ENCODE measurements at places on chromosomes 16 and 17.

GRCh38 chr16:30340621-30341020 is 14.5 kb downstream of the CD2BP2 start:
- no peak for DNase-seq

GRCh38 chr17:19748807-19749193 is 702 bp upstream of the ALDH3A1 start:
- no peak for DNase-seq

GRCh38 chr16:75555213-75555706 is 792 bp downstream of the TMEM231 start:
- DNase-seq, result no peak

- no peak for DNase-seq
These were observed 1.0 kb downstream of the TOP2A start for GRCh38 chr17:40416671-40417070.

- DNase-seq, result no peak
These were observed 86.7 kb downstream of the USP31 start for GRCh38 chr16:23062524-23062923.

GRCh38 chr17:57662644-57663308 is 82.3 kb downstream of the CCDC182 start:
- peak; percentile 3 for DNase-seq

DNA sequence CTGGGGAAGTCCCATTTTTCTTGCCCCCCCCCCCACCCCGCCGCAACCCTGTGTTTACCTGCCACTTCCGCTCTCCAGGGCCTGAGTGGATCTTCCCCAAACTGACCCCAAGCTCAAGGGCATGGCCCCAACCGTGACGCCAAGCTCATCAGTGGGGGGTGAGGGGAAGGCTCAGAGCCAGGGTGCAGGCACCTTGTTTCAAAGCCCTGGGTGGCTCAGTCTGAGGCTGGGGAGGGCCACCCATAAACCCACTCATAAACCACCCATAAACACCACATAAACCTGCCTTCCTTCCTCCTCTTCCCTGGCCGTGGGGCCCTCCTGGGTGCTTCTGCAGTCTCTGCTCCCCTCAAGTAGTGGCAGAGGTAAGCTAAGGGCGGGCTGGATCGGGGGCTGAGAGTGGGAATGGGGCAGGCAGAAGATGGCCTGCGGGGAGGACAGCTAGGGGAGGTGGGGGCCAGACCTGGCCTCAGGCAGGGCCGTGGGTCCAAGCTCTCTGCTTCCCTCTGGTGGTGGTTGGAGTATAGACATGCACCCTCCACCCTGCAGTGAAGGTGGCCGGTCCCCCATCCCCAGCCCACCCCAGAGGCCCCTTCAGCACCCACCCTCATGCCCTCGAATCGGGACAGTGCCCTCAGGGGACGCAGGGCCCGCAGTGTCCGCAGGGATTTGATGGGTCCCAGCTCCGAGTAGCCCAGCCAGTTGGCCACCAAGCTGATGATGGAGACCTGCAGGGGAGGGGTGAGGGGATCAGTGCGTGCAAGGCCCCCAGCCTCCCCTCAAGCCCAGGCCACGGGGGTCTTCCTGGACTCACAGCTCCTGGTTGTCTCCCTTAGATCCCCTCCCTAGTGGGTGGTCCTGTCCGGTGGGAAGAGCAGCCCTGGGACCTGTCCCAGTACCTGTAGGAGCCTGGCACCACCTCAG is 14.6 kb upstream of the CD79B start:
- DNase-seq, result peak; percentile 35

DNA sequence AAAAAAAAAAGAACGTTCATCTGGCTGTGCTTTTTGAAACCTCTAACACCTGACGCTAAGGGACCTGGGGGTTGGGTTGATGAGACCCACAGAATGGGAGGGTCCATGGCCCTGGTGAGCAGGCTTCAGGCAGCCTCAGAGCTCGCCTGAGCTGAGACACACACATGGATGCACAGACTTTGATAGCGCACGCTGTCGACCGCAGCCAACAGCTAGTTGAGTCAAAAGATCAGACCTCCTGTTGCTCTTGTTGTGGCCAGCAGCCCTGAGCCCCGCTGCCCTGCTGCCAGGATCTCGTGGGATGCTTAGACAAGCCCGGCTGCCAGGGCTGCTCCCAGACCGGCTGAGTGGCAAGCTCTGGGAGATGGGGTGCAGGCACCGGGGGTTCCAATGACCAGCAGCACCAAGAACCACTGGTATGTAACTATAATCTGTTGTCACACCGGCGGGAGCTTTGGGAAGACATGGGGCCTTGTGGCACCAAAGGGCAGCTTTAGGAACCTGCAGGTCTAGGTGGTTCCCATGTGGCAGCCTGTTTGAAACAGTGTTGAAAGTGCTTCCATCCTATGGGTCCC is 20.0 kb upstream of the MEAK7 start:
- no peak for DNase-seq

GRCh38 chr17:43200127-43200526 is 11.5 kb upstream of the TMEM106A start:
- DNase-seq, result no peak

GRCh38 chr17:67863624-67864247 is 38.4 kb downstream of the BPTF start:
- DNase-seq, result no peak

GRCh38 chr16:54422569-54422978 is 136.0 kb upstream of the IRX3 start:
- no peak for DNase-seq

- DNase-seq, result no peak
These were observed 2.4 kb downstream of the MAPK7 start for GRCh38 chr17:19380481-19381301.

DNA sequence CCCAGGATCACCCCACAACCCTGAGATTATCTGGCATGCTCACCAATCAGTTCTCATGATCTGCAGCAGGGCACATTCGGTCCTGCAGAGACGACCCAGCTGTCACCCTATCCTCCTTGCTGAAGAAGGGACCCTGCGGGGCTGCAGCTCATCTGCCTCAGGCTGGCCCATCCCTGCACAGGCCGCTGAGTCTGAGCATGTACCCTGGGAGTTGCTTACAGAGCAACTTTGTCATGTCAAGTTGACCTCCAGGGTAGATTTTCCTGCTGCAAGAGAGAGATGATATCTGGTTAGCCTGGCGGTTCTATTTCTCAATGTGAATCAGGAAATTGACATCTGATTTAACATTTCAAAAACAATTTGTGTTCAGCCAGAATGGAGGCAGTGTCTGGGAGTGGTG is 36.0 kb upstream of the ADCY9 start:
- DNase-seq, result no peak

DNA sequence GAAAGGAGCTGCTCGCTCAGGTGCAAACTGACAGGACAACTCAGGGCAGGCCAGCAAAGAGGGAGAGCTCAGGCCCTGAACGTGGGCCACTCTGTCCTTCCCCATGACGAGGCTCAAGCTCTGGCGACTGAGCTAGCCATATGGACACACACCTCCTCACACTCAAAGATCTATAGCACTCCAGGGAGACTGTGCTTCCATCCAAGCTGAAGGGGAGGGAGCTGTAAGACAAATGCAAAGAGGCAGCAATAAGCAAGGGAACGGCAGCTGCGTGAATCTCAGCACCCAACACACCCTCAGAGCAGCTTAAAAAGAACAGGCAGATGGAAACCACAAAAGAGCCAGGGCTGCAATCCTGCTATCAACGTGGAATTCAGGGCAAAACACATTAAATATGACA is 13.5 kb downstream of the NUDT16L1 start:
- no peak for DNase-seq

DNA sequence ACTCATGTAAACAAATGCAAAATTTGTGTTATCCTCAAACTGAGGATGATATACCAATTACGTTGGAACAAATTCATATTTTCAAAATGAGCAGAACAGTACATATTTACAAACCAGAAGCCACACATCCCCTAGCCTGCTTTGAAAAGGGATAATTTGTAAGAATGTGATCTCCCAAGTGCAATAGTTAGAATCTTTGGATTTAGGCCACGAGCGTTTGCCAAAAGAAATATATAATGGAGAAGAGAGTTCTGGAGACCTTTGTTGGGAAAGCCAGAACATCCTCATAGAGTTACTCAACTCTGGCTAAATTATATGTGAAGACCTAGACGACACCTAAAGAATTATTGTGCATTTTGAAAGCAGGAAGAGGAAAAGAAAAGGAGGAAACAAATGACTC is 449.3 kb downstream of the KCNJ2 start:
- DNase-seq, result no peak

DNA sequence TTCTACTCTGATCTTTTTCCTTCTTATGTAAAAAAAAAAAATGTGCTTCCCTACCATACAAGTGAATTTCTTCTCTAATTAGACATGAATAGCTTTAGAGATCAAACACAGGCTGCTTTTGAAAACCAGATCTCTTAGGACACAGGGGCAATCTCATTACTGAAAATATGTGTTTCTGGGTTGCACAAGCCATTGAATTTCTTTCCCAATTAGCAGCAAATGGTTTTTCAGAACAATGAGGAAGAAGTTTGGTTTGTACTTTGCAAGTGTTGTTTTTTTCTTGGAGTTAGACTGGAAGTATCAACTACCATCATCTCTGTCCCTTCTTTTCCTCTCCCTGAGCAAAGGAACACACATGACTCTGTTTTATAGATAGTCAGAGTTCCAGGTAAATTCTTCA is 5.6 kb upstream of the ANKS4B start:
- no peak for DNase-seq

- no peak for DNase-seq
These were observed 2.6 kb downstream of the SHBG start for GRCh38 chr17:7632492-7632894.

- DNase-seq, result no peak
These were observed 5.6 kb upstream of the MTSS2 start for GRCh38 chr16:70691223-70692129.

DNA sequence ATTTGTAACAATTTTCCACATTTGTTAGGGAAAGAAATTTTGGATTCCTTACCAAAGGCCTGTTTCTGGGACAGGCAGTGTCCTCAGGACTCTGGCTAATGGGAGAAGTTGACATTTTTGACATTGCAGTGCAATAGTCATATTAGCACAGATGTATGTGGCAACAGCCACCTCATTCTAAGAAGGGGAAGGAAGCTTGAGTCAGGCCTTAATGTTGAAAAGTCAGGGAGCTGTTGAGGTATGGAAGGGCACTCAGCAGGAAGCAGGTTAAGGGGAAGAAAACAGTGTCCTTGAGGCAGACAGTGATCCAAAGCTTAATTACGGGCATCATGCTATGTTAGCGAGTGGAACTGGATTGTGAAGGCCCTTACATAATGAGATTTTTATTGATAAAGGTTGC is 20.9 kb downstream of the AKTIP start:
- no peak for DNase-seq

DNA sequence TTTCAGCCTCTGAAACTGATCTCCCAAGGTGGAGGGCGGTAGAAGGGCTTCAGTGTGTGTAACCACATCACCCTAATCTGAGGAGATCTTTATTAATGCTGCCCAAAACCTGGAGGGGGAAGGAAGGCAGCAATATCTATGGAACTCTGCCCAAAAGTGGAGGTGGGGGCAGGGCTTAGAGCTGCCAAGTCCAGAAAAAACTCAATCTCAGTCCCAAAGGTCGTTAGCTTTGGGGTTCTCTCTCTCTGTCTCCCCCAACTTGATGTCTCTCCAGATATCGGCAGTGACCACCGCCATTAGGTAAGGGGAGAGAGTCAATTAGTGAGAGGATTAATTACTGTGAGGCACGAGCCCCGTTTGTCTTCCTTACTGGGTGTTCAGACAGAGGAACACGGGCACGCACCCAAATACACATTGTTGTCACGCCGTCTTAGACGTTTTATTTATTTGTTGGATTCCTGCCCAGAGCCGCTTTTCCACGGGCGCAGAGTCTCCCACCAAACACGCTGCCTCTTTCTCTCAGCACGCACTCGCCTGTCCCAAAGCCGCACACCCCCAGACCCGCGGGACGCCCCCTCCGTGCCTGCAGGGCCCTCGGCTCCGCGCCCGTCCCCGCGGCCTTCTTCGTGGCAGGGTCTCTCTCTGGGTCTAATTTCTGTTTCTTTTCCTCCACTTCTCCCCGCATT is 5.4 kb upstream of the LHX1 start:
- no peak for DNase-seq

DNA sequence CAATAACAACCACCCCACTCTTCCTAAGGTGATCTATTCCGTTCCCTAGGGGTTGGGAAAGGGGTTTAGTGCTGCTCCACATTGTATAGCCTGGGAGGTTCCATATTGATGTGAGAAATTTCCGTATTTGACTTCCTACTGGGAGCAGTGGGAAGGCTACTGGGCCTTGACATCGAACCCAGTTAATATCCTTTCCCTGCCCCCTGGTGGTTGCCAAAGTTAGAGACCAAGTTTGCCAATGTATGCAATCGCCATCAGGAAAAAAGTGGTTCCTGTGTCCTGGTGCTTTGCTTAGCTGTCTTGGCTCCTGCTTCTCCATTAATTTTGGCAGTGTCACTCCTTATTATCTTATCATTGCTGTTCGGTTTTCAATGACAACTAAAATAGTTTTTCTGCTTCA is 914.9 kb downstream of the KCNJ2 start:
- no peak for DNase-seq

DNA sequence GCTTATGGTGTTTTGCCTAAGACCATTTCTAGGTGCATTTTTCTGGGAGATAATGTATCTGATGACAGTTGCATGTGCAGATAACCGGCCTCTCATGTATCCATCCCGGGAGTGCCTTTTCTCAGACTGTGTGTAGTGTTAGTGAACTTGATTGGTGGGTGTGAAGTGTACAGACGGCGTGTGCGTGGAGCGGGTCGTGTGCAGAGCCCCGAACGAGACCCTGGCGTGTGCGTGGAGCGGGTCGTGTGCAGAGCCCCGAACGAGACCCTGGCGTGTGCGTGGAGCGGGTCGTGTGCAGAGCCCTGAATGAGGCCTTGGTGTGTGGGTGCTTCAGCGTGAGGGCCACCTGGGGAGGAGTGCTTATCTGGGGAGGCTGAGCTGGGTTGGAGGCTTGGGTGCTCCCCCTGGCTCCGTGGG is 28.9 kb upstream of the ZNF750 start:
- no peak for DNase-seq

GRCh38 chr16:86018487-86018886 is 119.5 kb downstream of the IRF8 start:
- no peak for DNase-seq

- no peak for DNase-seq
These were observed 13.5 kb downstream of the SPPL2C start for GRCh38 chr17:45857977-45858708.

- DNase-seq, result no peak
These were observed 11.5 kb downstream of the MPRIP start for GRCh38 chr17:17053446-17054379.

GRCh38 chr17:35345445-35345925 is 27.9 kb downstream of the SLFN11 start:
- DNase-seq, result no peak

DNA sequence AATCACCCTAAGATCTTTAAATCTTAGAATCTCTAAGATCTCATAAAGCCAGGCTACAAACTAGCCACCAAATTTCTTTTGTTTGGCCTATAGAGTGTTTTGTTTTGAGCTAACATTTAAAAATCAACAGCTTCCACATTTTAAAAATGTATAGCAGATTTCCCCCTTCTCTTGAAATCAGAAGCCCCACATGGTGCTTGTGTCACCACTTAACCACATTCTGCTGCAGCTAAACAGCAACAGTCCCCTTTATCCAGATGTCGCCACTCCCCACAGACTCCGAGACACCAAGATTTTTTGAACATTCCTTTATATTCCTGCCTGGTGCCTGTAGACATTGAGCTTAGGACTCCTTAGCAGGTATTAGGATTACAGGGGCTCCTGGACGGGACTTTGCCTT is 16.0 kb downstream of the GUCY2D start:
- no peak for DNase-seq

Data from T follicular helper cell (primary cell).